ENCODE measurements at places on chromosomes 4 and X.
A peak's percentile ranks its signal among the peaks of the same experiment; 100 is the strongest.

- no peak for DNase-seq
These were observed at the start of gene CXCL5 for GRCh38 chr4:73998040-73999011. Gene CXCL5 (minus strand): TSS chr4:73998677. CDS start chr4:73998581, 96 bp downstream.

GRCh38 chrX:44085209-44085608, 112.0 kb upstream of the NDP start:
- no peak for DNase-seq

- no peak for DNase-seq
These were observed 496.0 kb upstream of the AGA start for GRCh38 chr4:177938226-177938625.

- DNase-seq: no peak
These were observed 89.5 kb upstream of the TRPC3 start for GRCh38 chr4:122041312-122041711.

DNA sequence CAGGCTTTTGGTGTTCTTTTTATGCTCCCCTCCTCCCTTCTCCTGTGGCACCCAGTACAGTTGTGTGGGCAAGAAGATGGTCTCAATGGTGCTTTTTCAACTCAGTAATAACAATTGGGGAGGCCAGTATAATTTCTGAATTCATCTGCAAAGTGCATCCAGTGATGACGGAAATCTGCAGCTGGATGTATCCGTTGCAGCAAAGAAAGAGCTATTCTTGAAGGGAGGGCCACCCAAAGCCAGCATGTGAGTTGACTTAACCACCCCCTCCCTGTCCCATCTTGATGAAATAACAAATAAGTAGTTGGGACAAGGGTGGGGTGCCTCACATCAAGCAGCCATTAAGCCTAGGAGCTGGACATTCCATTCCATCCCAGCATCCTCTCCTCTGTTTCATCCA, 30.7 kb downstream of the TSC22D3 start:
- DNase-seq: no peak

GRCh38 chr4:20075248-20075871, 176.3 kb upstream of the SLIT2 start:
- no peak for DNase-seq

- no peak for DNase-seq
These were observed 128.7 kb downstream of the ARHGAP24 start for GRCh38 chr4:85603437-85604336.

GRCh38 chr4:139266583-139267257, 13.3 kb downstream of the MGARP start:
- peak; percentile 81 for DNase-seq

DNA sequence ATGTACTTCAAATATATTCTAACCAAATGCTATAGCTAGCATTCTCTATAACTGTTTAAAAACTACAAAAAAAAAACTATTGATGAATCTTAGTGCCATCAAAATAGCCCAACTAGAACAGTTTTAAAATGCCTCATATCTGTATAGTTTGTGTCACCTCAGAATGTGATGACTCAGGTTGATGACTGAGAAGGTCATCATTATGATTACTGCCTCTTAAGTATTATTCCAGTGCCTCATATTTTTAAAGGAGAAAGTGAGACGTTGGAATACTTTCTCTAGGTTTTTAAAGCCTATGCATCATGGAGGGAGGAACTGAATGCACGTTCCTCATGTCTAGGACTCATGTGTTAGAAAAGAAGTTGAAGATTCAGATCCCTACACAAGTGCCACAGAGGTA, 88.2 kb downstream of the TMA16 start:
- no peak for DNase-seq

- no peak for DNase-seq
These were observed 55.4 kb upstream of the ANXA3 start for GRCh38 chr4:78496021-78496643.

DNA sequence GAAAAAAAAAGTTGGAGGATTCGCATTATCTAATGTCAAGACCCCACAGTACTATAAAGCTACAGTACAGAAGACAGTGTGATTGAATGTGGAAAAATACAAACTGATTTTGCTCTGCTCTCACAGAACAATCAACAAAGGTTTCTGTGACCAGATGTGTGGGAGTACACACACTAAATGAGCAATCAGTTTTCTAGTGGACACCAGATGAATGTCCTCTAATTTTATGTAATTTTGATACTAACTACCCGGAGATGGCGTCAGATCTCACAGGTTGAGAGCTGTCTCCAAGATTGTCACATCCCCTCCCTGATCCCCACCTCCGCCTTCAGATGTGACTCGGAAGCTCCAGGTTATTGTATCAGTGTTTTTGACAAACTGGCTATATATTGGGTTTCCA, 81.9 kb upstream of the HUWE1 start:
- no peak for DNase-seq

DNA sequence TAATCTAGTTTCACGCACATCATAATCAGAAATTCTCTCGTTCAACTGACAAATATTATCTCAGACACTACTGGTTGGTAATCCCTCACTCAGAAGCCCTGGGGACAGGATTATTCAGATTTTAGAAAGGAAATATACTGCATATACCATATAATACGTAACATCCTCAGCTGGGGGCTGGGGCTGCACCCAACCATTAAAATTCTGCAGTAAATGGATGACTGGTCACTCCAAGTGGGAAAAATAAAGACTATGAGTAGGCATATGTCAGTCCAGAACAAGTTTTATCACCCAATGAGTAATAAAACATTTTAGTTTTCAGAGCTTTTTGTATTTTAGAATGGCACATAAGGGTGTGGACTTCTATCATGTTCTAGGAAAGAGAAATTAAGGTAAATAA, 121.7 kb upstream of the MAP3K15 start:
- no peak for DNase-seq

DNA sequence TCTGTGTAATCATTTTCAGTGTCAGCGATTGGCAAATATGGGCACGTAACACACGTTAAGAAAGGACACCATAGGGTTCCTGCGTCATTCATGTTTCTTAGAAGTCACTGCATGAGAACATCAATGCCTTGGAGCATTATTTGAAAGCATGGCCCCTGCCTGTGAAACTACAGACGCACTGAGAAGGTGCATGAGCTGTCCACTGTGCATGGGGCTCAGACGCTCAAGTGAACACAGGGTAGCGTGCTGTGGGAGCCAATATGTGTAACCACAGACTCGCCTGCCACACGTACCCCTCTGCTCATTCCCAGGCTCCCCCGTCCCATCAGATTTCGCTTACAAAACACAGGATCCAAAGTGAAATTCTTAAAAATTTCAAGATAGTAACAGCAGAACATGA, 6.5 kb downstream of the PPP2R2C start:
- DNase-seq: no peak
